ENCODE measurements at places on chromosomes 5 and 9.

GRCh38 chr9:90580576-90580975 is 62.0 kb downstream of the DIRAS2 start:
- no peak for DNase-seq

DNA sequence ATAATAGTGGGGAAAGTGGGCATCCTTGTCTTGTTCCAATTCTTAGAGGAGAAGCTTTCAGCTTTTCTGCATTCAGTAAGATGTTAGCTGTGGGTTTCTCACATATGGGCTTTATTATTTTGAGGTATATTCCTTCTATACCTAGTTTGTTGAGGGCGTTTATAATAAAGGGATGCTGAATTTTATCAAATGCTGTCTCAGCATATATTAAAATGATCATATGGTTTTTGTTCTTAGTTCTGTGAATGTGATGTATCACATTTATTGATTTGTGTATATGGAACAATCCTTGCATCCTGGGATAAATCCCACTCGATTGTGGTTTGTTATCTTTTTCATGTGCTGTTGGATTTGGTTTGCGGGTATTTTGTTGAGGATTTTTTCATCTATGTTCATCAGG is 43.1 kb downstream of the FGD3 start:
- DNase-seq = no peak

DNA sequence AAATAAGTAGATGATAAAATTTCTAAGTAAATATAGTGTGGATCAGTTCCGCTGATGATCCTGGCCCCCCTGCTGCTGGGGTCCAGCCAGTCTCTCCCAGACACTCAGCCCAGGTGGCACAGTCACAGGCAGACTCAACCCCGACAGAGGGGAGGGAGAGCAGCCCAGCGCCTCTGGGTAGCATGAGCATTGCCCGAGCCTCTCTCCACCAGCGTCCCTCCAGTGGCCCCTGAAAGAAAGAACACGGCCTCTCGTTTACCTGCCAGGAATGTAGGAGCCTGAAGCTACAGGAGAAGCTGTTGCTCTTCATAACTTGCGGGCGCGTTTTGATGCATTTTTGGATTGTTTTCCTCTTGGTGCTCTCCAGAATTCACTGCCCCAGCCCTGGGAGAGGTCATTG is 68.8 kb upstream of the ICE1 start:
- DNase-seq = no peak

DNA sequence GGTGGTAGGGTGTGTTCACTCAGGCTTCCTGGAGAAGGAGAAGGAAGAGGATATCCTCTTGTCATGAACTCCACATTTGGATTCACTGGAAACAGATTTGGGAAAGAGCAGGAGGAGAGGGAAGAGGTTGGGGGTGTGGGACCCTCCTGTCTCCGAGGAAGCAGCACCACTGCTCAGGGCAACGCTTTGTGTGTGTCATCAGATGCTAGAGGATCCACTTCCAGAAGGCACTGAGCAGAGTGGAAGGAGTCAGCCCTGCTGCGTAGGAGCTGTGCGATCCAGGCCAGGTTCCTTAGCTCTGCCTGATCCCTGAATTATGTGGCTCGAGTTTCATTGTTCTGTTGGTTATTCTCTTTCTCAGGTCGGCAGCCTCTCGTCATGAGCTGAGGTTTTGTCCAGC is 37.3 kb upstream of the TJP2 start:
- no peak for DNase-seq

DNA sequence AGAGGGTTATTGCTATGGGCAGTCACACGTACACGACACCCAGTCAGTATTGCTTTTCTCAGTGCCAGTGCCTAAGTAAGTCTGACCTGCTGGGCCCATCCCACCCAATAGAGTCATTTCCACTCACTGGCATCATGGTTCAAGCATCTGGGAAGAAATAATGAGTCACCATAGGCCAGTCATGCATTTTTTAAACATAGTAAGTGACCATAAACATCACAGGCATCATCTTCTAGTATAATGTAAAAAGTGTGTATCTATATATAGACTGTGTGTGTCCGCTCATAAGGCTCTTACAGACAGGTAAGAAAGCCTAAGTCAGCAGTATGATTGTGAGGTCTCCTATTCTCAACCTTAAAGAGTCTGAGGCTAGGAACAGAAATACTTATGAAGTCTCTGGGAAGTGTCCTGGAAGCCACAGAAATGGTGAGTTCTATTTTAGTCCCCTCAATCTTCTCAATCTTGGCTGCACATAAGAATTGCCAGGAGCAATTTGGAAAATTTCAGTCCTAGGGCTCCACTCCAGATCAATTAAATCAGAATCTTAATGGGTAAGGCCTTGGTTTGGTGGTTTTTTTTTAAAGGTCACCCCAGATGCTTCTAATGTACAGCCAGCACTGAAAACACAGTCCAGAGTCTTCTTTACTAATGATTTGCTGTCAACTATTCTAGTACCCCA is 65.2 kb downstream of the ZNF366 start:
- DNase-seq = no peak

GRCh38 chr5:123037104-123037418 is 536 bp upstream of the PPIC start:
- no peak for DNase-seq

GRCh38 chr5:16883176-16883575 is 52.9 kb downstream of the MYO10 start:
- no peak for DNase-seq

- no peak for DNase-seq
Observed at GRCh38 chr5:159602434-159602833, 272.1 kb upstream of the IL12B start.
